Left lobe of liver (tissue), 2 donors: ENCODE measurements at places on chromosomes 6 and 20.

DNA sequence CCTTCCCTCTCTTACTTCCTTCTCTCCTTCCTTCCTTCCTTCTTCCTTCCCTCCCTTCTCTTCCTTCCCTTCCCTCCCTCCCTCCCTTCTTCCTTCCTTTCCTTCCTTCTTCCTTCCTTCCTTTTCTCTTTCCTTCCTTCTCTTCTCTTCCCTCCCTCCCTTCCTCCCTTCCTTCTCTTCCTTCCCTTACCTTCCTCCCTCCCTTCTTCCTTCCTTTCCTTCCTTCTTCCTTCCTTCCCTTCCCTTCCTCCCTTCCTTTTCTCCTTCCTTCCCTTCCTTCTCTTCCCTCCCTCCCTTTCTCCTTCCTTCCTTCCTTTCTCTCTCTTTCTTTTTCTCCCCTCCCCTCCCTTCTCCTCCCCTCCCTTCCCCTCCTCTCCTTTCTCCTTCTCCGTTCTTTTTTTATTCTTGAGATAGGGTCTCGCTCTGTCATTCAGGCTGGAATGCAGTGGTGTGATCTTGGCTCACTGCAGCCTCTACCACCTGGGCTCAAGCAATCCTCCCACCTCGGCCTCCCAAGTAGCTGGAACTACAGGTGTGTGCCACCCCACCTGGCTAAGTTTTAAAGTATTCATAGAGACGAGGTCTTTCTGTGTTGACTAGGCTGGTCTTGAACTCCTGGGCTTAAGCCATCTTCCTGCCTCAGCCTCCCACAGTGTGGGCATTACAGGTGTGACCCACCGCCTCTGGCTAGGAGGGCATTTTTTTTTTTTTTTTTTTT, 1.1 kb upstream of the ZNF512B start:
- no peak for DNase-seq

GRCh38 chr6:45858691-45859090, 157.0 kb downstream of the CLIC5 start:
- no peak for DNase-seq

DNA sequence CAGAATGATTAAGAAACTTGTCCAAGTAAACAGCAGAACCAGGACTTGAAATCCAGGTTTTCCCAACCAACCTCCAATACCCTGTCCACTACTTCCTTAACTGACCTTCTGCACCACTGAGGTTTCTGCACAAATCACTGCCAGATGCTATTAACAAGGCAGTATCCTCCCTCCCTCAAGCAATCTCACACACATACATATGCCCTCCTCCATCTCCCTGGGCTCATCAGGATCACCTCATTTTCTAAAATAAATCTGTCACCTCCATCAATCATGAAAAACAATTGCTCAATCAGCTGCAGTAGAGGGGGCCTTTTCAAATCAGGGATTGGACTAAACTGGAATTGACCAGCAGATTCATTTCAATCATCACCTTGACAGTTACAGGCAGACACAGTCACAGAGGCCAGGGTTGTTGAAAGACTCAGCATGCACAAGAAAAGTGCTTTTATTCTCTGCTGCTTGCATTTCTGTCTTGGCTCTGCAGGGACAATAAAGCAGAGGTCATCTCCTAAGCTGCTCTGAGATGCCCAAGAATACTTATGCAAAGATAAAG, 539.4 kb downstream of the PTPRT start:
- DNase-seq, result no peak

DNA sequence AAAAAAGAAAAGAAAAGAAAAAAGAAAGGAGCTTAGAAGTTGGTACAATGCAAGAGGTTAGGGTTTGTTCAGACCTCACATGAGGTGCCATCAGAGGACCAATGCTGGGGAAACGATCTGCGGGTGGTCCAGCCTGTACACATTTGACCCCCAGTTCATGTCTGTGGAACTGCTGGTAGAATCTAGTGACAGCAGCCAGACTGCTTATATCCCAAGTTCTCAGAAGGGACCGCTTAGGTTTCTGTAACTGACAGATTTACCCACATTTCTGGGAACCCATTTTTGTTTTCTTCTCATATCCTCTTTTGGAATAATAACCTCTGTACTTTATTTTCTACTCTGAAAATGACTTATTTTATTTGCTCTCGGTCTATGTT, 4.7 kb downstream of the PPP1R18 start:
- DNase-seq, result no peak

GRCh38 chr20:43459022-43459942, 1.6 kb downstream of the SRSF6 start:
- no peak for DNase-seq

- DNase-seq, result no peak
These were observed 18.3 kb downstream of the DSP start for GRCh38 chr6:7559651-7560385.

DNA sequence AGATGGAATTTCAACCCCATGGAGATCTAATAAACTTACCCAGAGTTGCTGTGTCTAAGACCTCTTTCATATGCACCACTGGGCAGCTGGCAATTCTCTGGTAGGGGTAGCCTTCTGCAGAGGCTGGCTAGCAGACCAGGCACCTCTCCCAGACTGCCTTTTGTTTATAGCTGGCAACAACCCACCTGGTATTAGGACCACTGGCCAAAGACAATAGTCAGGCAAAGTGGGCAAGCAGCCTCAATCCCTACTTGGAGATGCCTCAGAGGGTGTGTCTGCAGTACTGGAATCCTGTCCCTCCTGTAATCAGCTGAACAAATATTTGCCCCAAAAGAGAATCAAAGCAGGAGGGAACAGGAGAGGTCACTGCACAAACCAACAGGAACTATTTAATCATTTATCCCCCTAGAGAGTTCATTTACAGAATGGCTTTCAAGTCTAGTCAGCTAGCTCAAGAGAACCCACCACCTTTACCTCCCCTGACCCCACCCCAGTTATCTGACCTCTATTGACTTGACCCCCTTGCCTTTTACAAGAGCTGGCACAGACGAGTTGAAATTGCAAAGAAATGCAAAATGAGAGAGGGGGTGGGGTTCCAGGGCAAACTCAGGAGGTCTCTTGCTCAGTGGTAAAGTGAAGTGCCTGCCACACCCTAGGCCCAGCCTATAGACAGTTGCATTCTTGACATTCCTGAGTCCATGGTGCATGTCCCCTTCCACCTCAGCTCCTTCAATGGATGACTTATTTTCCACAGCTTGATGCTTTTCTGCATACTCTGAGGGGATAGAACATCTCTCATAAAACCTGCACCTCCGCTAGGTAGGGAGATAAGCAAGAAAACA, 2.8 kb downstream of the BCL2L1 start:
- peak; percentile 58 for DNase-seq

DNA sequence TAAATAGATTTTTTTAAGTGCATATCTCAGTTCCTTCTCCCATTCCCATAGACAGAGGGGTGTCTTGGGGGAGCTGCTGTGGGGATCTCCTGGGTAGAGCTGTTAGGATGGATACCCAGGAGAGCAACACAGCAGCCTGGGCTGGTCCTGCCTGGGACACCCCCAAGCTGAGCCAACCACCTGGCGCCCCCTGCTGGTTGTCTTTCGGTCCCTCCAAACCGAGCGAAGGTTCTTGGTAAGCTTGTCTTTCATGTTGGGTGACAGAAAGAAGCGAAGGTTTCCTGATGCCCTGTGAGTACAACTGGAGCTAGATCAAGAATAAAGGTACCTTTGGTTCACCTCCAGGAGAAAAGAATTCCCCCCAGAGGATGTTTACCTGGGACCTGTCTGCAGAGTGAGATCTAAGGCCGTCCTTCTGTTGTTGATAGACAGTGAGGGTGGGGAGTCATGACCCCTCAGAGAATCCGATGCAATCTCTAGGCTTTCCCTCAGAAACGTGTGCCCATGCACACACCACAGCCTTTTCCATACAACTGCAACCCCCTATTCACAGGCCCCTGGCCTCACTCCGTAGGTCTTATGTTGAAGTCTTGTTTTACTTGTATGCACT, 50.8 kb downstream of the SNX9 start:
- peak; percentile 75 for DNase-seq

DNA sequence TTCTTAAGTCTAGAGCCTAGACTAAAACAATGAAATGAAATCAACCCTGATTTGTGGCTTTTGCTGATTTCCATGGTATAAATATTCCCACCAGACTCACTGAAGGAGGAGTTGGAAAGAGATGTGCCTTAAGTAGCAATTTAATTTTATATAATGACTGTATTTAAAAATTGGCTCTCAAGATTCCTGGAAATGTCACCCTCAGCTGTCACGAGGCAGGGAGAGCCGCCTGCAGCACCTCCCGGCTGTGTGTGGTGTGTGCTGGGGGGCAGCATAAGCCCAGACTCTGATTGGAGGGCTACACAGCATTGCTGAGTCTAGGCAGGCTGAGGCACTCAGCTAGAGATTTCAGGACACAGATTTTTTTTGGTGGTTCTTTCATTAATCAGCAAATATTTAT, 40.6 kb upstream of the TMEM181 start:
- no peak for DNase-seq

GRCh38 chr6:14832427-14832826, 413.4 kb upstream of the JARID2 start:
- no peak for DNase-seq

- DNase-seq, result no peak
These were observed 483.6 kb upstream of the NOX3 start for GRCh38 chr6:155939253-155939652.

GRCh38 chr6:112910256-112910655, 563.1 kb downstream of the RFPL4B start:
- no peak for DNase-seq

GRCh38 chr6:45563844-45564243, 186.1 kb upstream of the SUPT3H start:
- DNase-seq, result no peak
